Uterus (tissue), 4 donors: ENCODE measurements at places on chromosomes 2 and 18. TPM values are rescaled to one million over a fixed set of nuclear protein-coding genes. Genes with fewer than 3 reads are reported as not detected.

Gene TRIM43
- total RNA-seq, result 0.48 TPM

GRCh38 chr18:25327584-25327983 lies 24.4 kb downstream of the ZNF521 start:
- no peak for DNase-seq

DNA sequence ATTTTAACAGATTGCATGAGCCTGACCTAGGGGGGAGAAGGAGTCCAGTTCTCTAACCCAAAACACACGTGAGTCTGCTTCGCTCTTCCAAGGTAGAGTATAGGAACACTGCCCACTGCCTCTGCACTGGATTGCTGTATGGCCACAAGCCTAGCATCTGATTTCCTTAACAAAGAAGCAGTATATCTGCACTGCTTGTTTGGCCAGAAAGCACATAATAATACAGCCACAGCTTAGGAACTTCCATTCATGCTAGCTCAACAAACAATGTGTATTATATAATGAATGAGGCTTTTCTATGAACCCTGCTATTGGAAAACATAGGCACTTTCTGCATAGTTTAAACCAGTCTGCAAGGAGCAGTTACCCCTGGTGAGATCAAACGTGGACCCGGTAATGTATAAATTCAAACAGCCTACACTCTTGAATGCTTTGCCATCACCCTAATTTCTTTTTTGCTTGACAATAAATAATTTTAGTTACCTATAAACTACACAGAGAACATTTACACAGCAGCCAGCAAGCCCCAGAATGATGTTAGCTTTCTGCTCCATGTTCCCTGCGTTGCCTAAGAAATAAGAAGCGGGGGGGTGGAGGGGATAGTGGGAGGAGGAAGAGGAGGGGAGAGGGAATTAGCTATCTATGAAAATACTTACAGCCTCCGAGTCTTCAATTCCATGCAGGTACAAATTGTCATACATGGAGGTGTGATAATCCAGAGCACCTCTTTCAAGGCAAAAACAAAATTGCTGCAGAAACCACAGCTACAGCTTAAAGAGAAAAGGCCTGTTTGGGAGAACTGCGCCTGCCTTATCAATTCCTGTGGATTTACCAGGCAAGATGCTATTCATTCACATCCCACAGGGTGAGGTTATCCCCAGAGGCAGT lies 125.6 kb downstream of the CACNB4 start:
- DNase-seq, result no peak

Gene PCARE
- total RNA-seq, result not detected

Gene TBR1
- not detected for total RNA-seq

Gene TMEM169
- total RNA-seq, result not detected

Gene CASP10
- total RNA-seq, result 1.8 TPM
